NB4 (cell line): ENCODE measurements at places on chromosomes 7 and 10.

DNA sequence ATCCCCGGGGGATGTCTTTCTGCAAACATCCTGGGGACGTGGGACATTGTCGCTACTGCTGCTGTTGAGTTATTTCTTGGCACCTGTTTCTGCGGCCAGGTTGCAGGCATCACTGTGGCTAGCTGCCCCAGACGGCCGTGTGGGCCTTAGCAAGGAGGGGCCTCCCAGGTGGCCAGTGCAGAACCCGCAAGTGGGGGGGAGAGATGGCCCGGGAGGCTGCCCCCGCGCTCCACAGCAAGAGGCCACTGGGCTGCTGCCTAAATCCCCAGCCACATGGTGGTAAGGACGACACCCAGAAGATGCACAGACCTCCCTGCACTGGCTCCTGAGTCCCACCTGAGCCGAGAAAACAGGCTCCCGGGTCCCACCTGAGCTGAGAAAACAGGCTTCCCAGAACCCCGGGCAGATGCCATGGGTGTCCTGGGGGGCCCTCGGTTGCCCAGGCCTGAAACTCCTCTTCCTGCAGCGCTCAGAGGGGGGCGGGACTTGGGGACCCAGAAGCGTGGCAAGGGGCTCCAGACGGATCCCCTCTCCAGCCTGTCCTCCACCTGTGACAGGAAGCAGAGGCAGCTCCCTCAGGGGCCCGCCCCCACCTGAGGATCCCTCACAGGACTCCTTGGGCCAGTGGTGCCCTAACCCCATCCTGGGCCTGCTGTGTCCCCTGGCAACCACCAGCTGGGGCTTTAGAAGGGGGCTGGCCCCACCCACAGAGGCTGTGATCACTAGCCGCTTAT is 952 bp upstream of the MAFK start:
- DNase-seq = no peak

- peak; percentile 40 for DNase-seq
Observed at GRCh38 chr7:36272211-36272566, 117.5 kb upstream of the ANLN start.

GRCh38 chr7:83655951-83656556 is 7.1 kb upstream of the SEMA3E start:
- peak; percentile 54 for DNase-seq

GRCh38 chr10:88095223-88095721 is 231.8 kb downstream of the PTEN start:
- no peak for DNase-seq

DNA sequence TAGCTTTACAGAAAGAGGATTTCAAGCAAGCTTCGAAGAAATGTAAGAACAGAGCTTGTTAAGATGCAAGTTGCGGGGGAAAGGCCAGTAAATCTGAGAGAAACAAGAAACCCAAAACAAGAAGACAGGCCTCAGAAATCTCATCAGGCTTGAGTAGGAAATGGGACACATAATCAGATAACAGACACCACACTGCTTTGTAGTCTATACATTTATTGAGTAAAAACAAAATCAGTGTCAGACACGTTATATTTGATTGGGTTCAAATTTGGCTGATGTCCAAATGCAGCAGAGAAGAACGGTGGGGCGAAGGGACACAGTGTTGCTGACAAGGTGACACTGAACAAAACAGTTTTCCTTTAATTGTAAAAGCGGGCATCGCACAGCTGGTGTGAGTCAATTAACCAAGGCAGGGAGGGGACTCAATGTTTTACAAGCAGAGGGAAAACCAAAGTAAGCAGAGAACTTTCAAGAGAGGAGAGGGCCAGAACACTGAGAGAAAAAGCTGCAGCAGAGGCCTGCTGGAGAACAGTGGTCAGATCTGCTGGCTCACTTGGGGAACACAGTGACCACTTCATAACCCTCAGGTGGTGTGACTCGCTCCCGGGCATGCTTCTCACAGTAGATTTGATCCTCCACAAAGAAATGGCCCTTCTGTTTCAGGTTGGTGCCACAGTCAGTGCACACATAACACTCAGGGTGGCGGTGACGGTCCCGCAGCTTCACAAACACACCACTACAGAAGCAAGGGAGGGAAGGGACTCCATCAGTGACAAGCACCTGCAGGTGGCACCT is 43.5 kb downstream of the ACSM6 start:
- no peak for DNase-seq

DNA sequence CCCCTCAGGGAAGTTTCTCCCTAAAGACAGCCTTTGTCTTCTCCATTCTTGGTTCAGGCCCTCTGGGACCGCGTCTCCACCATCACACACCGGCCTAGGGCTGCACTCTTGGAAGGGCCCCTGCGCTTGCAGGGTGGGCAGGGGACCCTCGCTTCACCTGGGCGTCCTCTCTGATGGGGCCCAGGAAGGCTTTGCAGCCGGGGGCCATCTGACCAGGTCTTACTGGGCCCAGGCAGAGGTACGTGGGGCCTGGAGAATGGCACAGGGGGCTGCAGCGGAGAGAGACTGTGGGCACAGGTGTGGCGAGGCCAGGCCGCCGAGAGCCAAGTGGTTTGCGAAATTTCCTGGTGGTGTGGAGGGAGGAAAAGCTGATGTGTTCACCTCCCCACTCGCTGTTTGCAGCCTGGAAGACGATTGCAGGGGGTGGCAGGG is 44.4 kb downstream of the ALOX5 start:
- no peak for DNase-seq

GRCh38 chr10:95562341-95562965 is 1.3 kb upstream of the SORBS1 start:
- no peak for DNase-seq

DNA sequence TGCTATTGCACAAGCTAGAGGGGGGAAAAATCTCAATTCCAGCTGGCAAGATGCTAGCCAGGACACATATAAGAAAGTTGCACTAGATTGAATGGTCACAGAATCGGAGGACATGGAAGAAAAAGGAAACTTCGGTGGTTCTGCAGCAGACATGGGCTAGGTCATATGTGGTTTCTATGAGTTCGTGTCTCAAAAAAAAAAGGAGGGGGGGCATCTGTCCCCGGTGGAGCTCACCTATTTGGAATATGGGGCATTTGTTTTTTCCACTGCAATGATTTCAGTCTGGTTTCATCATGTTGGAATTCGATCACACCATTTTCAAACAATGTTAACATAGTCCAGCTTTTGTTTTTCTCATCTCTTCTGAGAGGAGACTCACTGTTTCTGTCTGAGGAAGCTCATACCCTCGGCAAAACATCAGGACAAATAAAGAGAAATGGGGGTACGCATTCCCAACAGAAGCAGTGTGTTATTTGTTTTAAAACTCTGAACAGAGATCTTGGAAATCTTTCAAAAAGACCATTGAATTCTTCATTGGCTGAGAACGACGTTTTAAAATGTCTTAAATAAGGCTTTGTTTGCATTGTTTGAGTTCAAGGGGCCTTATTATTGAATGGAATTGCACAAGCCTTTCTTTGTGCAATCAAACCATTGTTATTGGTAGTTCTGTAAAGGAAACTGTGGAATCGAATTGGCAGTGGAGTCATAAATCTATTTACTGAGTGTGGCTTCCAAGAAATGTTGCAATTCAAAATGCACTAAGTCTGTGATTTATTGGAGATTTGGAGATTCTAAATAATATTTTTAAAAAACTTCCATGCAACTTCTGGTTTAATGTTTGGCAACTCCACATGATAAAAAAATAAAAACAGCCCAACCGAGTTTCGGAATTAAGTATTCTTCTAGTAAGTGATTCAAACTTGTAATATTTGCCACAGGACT is 173.2 kb downstream of the RTKN2 start:
- DNase-seq = no peak

DNA sequence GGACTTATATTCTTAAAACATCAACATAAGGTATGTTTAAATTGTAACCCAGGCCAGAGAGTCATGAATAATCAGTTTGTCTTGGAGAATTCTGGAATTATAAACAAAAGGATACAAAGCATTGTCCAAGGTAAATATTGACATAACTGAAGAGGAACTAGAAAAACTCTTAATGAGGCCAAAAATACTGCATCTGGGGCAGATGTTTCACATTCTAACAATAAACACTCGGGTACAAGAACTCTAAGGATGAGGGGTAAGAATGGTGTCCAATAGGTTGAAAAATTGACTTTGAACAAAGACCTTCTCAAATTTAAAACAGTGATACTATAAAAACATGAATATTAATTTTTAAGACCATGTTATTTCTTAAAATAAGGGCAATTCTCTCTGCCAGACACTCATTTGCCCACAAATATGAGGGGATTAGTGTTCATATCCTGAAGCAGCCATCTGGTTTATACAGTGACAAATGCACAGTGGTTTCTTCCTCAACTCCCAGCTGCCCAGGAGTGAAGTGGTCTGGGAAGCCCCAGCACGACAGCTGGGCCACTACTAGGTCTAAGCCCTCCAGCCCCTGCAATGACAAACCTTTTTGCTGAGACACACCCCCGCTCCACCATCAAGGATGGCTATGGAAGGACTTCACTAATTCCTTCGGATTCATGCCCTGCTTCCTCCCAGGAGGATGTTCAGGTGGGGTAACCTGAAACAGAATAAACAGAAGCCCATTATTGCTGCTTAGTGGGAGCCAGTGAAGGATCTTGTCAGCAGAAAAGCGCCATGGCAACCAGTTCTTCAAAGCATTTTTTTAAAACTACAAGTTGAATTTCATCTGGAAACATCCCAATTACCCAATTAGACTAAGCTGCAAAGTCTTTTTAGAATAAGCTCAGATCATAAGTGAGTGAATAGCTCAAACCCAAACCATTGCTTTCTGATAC is 107.5 kb upstream of the ARID5B start:
- DNase-seq = no peak

DNA sequence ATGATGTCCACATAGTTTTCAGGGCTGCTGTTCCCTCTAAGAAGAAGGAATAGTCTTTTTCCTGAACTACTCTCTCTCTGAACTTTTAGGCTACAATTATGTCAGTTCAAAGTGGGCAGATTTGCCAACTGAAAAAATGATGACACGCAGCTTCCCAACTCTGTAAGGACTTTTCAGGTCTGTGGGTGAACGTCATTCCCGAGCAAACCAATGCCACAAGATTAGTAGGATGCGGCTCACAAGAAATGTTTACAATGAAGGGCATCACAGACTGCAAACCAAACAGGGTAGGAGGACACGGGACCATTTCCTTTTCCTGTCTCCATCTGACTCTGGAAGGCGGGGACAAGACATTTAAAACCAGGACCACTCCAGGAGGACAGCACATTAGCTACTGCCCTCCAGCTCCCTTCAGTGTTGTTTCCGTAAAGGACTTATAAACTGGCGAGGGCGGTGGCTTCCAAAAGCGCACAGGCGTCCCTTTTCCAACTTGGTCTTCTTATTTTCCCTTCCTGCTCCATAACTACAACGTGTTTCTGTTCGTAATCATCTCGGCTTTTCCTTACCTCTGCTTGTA is 539 bp upstream of the MKLN1 start:
- DNase-seq = peak; percentile 67

DNA sequence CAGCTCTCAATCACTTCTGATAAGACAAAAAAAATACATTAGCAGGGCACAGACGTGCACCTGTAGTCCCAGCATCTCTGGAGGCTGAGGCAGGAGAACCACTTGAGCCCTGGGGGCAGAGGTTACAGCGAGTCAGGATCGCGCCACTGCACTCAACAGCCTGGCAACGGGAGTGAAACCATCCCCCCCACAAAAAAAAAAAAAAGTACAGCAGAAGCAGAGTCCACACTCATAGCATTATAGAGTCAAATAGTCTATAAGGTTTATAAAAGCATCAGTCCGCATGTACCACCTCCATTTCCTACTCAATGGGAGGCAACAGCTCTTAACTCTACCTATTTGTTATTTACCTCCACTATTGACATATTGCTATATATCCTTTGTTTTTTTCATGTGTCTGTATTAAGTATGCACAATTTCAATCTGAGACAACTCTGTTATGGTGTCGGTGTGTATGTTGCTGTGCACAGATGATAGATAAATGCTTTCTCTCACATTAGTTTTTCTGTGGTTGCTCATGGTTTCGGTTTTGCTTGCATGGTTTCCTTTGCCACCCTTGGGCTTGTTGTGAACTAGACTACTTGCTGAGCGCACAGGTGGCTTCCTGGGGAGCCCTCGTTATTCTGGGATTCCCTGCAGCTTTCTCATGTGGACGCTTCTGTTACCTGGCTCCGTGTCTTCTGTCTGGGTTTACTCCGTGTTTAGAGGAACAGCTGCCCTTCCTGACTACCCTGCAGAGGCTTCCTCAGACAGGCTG is 40.4 kb downstream of the PROSER2 start:
- DNase-seq = no peak

DNA sequence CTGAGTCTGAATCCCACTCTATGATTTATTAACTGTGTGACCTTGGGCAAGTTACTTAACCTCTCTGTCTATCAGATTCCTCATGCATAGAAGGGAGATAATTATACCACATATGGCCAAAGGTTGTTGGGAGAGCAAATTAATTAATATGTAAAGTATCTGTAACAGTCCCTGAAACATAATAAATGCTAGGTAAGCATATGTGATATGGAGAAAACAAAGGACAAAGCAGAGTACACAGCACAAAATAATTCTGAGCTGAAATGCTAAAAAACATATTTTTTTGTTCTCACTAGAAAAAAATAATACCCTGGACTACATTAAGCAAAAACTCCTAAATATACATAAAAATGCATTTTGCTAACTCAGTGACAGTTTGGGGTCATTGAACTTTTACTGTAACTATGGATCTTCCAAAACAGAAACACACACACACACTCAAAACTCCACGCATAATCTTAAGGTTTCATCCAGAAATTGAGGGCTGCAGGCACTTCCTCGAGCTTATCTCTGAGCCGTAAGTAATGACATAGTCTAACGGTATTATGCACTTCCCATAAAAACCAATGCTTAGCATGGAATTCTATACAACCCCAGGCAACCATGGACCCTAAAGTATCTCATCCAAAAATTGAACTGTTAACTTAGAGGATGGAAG is 201.7 kb upstream of the PTN start:
- DNase-seq = no peak

GRCh38 chr10:110504111-110504735 is 6.5 kb downstream of the DUSP5 start:
- peak; percentile 63 for DNase-seq

DNA sequence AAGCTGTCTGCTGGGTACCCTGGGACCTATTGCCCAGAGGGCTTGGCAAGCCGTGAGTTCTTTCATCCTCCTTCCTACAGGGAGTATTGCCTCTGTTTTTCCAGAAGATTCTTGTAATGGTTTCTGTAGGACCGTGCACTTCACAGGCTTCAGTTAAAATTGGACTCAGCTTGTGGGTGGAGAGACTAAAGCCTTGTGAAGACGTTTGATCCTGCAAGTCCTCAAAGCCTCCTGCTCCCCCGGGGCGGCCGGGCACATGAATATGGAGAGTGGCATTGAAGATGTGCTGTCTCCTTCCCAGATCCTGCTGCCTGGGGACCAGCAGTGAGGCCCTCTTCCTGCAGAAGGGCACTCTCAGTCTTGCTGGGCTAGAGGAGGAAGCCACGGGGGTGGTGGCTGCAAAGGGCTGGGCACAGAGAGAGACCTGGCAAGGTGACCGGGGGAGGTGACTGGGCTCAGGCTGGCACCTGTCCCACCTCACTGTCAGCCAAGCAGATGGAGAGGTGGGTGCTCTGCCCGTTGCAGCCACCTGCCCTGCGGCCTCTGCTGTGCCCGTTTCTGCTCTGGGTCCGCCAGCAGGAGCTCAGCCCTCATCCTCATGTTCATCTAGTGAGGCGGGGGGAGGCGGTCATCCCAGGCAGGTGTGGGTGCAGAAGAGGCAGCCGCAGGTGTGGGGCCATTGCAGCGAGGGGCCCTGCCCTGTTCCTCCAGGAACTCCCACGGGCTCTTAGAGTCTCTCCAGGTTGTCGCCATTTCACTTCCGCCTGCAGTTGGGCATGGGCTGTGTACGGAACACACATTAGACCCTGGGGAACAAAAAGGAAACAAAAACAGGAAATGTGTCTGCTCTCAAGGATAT is 55.7 kb downstream of the TMEM209 start:
- DNase-seq = peak; percentile 68
